Stimulated activated CD8-positive, alpha-beta memory T cell treated with anti-CD3 and anti-CD28 coated beads, Interleukin-7, amount 100 ng/mL, for 1 hour (primary cell): ENCODE measurements at places on chromosomes 1 and 21.
A peak's percentile ranks its signal among the peaks of the same experiment; 100 is the strongest.

GRCh38 chr1:2404890-2405511 lies 7.4 kb downstream of the PEX10 start:
- DNase-seq: no peak

GRCh38 chr1:87794788-87795614 lies 466.3 kb downstream of the LMO4 start:
- no peak for DNase-seq

DNA sequence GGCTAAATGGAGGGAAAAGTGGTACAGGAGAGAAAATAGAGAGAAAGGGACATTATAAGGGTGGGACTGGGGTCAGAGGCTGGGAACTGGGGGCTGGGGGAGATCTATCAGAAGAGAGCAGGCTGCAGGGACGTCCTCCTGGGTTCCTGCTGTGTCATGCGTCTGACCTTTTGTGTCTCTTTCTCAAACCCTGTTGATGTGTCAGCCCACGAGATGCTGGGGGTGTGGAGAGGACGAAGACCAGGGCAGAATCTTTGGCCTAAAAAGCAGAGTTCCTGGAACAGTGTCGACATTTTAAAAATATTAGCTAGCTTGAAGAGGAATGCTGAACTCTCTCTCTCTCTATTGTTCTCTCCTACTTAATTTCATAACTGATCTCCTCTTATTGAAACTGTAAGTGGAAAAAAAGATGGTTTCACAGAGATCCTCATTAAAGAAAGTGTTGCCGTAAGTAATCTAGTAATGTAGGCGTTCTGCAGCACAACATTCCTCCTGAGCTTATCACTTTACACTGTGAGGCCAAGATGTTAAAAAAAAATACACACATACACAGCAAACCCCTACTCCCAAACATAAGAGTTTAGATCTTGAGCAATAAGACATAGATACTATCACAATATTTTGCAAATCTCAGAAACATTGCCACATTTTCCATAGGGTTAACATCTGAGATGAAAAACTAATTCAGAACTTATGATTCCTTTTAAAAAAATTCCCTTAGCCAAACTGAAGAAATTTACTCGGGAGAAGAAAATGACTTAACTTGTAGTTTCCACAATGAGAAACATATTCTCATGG lies 52.6 kb downstream of the RUNX1 start:
- DNase-seq: no peak

- no peak for DNase-seq
Measured at GRCh38 chr1:30840904-30841598, 67.5 kb downstream of the SDC3 start.

GRCh38 chr21:29248124-29248523 lies 50.6 kb upstream of the BACH1 start:
- DNase-seq: no peak

DNA sequence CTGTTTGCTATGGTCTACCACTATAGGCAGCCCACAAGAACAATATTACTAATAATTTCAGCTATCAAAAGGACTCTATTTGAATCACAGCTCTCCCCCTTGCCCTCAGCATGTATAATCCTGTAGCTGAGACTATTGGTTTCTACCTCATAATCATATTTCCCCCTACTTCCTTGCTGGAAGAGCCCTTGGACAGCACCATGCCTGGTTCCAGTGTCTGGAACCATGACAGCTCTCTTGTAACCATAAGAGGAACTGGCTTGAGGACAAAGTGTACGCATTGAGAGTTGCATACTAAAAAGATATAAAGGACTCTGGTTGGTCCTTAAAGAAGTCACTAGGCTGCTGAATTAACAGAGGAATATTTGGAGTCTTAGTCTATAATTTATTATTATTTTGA lies 110.7 kb upstream of the ZRANB2 start:
- no peak for DNase-seq

DNA sequence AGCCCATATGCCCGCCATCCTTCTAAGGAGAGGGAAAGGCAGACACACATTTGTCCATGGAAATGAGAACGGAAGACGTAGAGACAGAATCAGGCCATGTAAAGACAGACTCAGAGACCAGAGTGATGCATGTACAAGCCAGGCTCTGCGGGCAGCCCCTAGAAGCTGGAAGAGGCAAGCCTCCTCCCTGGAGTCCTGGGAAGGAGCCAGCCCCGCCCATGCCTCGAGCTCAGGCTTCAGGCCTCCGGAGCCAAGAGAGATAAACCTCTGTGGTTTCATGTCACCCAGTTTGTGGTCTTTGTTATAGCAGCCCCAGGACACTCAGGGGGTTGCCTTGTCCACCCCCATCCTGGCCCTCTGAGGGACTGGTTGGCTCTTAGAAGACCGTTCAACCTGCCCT lies 11.6 kb downstream of the PDE9A start:
- DNase-seq: no peak

DNA sequence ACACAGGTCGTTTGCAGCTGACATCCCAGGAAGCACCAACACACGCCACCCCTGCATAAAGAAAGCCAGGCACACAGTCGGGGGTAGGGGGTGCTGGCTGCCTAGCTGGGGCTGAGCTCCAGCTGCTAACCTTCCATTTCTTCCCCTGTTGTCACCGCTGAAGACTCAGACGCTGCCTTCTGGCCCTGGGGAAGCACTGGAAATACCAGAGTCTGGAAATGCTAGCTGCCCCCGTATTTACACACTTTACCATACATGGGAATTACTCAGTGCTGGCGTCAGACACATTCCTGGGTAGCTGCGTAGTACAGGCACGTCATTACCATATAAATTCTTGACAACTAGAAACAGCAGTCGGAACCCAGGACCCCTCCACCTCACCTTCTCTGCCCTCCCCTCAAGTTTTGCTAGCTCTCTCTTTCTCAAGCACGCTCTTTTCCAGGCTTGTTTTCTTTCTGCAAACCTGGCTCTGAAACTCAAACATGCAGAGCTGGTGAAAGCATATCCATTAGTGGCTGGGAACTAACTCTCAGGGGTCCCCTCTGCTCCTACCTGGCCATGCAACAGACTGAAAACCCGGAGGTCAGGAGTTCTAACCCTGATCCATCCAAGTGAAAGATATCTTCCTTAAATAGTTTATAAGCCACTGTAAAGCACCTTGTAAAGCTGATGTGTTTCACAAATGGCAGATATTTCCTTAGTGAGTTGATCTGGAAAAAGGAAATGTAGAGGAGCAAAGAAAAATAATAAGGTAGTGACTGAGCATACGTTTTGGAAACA lies 3.3 kb downstream of the CSRP1 start:
- DNase-seq: no peak

- DNase-seq: peak; percentile 38
Measured at GRCh38 chr1:180252638-180253536, 22.8 kb downstream of the LHX4 start.

DNA sequence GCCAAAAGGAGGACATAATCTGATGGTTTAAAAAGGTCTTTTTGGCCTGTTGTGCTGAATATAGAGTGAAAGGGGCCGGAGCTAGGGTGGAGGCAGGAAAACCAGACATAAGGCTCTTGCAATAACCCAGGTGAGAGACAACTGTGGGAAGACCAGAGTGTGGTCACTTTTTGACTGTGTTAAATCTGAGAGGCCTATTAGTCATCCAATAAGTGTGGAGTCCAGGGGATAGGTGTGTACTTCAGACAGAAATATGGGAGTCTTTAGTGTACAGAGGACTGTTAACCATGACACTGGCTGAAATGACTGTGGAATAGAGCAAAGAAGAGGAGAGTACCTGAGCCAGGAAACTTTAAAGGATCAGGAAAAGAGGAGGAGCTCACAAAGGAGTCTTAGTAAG lies 89.3 kb downstream of the VAV3 start:
- DNase-seq: no peak

- DNase-seq: no peak
Measured at GRCh38 chr1:19768353-19769210, 31.1 kb downstream of the TMCO4 start.

DNA sequence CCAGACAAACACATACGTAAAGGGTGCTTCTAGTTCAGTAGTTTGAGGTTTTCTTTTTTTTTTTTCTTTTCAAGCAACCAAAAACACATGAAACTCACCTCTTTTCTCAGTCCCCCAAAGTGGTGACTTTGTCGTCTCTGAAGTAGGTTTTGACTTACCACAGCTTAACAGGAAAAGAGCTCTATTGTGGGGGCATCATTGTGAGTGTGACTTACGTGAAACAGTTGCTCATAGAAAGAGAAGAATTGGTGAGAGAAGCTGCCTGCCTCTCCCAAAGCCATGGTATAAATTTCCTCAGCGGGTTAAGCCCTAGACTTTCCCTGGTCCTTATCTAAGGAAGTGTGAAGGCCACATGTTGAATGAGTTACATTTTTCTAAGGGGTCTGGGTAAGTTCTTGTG lies 11.9 kb downstream of the FASLG start:
- no peak for DNase-seq

GRCh38 chr1:211155040-211155439 lies 21.1 kb upstream of the KCNH1 start:
- no peak for DNase-seq

GRCh38 chr1:96842215-96842614 lies 120.6 kb downstream of the PTBP2 start:
- DNase-seq: no peak
